ENCODE measurements at places on chromosomes 11 and 22.

DNA sequence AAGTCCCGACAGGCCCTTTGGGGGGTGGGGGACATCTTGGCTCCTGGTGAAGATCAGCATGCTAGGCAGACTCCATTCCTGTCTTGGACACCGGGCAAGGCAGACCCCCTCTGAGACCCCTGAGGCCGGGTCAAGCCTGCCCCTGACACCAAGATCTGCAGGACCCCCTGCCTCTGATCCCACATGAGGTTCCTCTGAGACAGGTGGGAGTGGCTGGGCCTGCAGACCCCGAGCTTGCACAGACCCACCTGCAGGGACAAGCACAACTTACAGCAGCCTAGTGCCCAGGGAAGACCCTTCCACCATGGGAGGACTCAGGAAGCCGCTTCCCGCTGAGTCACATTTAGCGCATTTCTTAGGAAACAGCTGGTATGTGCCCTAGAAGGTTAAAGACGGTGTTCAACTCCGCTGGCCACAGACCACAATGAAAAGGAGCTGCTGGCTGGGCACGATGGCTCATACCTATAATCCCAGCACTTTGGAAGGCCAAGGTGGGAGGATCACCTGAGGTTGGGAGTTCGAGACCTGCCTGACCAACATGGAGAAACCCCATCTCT, 15.5 kb downstream of the ARVCF start:
- DNase-seq: no peak

- DNase-seq: no peak
Measured at GRCh38 chr11:37786214-37786755, 1188.2 kb upstream of the RAG2 start.

GRCh38 chr11:72686639-72687220, 12.5 kb upstream of the PDE2A start:
- DNase-seq: no peak

GRCh38 chr11:114178656-114179055, 117.5 kb upstream of the NNMT start:
- no peak for DNase-seq

DNA sequence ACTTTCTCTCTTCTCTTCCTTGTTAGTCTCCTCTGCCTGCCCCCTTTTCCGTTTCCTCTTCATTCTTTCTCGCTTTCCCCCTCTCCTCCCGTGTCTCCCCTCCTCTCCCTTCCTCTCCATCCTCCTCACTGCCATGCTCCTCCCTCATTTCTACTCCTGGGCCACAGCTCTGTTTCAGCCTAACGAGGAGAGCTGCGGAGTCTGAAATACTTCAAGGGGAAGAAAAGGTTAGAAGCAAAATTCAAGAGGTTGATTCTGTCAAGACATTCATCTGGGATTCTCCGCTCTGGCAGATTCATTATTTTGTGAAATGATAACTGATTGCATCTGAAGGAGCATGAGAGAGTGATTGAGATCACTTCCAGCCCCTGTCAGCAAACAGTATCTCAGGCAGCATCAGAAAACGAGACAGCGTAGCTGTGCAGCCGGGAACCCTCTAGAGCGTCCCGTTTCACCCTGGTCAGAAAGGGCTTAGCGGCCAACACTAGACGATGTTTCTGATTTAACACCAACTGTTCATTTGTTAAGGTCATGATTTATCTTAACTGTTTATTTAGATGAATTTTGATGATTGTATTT, 279.3 kb upstream of the B3GAT1 start:
- DNase-seq: no peak

Data from activated CD8-positive, alpha-beta memory T cell treated with anti-CD3 and anti-CD28 coated beads, Interleukin-2, amount 50 U/mL, for 48 hours (primary cell).